ENCODE measurements at places on chromosomes 13 and 19.

GRCh38 chr13:51981355-51981754, 29.9 kb downstream of the ATP7B start:
- no peak for DNase-seq

DNA sequence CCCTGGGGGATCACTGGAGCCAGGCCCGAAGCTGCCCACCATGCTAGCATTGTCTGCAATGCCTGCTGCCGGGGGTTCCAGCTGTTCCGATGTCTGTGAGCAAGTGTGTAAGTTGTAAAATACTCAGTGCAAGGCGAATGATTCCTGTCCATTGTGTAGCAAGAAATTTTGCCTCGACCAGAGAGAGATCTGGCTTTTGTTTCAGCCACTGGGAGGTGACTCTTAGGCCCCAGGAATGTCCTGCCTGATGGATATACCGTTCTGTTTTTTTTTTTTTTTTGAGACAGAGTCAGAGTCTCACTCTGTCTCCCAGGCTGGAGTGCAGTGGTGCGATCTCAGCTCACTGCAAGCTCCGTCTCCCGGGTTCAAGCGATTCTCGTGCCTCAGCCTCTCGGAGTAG, 7.3 kb upstream of the GADD45B start:
- no peak for DNase-seq

GRCh38 chr19:38617764-38618589, at the start of gene MAP4K1:
Gene MAP4K1 (minus strand): TSS chr19:38617953. CDS start chr19:38617895, 58 bp downstream.
- no peak for DNase-seq

DNA sequence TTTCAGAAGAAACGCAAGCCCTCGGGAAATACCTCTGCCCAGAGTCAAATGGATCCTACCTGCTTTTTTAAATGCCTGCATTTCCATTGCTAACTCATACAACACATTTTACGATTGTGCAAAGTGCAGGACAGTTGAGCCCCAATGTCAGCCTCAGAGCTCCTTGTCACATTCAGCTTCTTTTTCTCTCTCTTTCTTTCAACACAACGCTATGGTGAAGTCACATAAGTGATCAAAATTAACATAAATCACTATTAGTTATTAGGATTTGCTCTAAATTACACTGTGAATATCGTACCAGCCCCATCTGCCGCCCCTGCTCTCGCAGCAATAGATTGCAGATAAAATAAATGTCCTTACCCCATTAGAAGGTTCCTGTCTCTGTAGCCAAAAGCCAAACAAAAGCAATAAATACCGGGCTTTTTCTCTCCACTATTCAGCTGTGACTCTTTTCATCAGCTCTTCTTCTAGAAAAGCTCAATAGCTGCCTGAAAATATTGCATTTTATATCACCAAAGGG, 8.8 kb downstream of the POU4F1 start:
- DNase-seq, result no peak

DNA sequence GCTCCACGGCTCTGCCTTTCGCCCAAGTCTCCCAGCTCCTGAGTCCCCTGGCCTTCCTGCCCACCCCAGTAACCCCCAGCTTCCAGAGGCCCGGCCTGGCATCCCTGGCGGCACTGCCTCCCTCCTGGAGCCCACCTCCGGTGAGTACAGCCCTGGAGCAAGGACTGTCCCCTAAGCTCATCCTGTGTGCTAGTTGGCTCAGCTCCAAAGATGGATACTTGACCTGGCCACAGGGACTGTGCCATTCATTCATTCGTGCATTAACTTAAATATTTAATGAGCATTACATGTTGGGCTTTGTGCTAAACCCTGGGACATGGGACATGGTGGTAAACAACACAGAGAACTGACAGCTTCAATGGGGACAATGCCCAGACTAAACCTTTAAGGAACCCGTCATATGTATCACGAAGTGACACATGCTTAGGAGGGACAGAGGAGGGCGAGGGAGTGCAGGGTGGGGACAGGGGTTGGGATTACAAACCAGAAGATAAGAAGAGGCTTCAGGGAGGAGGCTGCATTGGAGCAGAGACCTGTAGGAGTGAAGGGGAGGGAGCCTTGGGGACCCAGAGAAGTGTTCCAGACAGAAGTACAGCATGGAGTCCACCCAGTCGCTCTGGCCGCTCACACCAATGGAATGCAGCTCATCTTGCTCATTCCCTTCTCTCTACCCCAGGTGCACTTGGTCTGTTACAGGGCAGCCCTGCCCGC, 6.9 kb upstream of the OVOL3 start:
- DNase-seq, result no peak

- DNase-seq, result no peak
Observed at GRCh38 chr13:55761986-55762385, 1378.7 kb upstream of the PRR20A start.

DNA sequence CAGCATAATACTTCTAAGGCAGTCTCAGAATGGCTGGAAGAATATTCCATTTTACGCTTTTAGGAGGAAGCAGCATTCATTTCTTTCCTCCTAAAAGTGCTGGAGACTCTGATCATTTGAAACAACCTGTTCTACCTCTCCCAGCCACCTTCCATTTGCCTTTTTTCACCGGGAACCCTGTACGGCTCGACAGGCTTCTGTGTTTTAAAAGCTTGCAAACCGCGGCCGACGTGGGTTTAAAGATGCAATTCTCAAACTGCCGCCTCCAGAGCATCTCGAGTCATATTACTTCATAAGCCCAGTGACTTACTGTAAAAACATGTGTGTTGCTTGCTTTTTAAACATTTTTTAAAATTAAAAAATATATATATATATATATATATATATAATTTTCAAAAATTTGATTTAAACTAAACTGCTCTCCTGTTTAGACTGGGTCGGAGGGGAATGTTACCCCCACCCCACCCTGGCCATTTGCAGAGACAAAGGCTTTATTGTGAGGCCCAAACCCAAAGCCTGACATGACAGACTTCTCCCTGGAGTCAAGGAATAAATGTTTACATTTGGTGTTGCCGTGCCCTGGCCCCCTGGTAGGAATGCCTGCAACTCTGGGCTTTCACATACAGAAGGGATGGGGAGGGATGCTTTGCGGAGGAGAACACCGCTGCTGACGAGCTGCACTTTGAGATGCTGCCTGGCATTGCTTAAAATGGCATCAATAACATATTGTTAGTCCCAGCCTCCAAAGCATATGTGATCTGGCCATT, 30.4 kb downstream of the ZNF536 start:
- no peak for DNase-seq

DNA sequence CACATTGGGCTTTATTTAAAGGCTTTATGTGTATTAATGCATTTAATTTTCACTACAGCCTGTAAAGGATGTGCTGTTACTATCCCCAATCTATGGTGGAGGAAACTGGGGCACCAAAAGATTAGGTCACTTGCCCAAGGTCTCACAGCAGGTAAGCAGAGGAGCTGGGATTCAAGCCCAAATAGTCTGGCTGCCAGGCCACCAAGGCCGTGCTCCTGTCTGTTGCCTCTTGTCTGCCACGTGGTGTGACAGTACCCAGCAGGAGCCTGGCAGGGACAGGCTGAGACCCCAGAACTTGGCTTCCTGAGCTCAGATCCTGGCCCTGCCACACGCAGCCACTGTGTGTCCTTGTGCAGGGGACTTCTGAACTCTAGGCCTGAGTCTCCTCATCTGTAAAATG, 4.5 kb downstream of the NTN5 start:
- DNase-seq, result no peak
